SW480 (cell line): ENCODE measurements at places on chromosomes 1 and 21.

DNA sequence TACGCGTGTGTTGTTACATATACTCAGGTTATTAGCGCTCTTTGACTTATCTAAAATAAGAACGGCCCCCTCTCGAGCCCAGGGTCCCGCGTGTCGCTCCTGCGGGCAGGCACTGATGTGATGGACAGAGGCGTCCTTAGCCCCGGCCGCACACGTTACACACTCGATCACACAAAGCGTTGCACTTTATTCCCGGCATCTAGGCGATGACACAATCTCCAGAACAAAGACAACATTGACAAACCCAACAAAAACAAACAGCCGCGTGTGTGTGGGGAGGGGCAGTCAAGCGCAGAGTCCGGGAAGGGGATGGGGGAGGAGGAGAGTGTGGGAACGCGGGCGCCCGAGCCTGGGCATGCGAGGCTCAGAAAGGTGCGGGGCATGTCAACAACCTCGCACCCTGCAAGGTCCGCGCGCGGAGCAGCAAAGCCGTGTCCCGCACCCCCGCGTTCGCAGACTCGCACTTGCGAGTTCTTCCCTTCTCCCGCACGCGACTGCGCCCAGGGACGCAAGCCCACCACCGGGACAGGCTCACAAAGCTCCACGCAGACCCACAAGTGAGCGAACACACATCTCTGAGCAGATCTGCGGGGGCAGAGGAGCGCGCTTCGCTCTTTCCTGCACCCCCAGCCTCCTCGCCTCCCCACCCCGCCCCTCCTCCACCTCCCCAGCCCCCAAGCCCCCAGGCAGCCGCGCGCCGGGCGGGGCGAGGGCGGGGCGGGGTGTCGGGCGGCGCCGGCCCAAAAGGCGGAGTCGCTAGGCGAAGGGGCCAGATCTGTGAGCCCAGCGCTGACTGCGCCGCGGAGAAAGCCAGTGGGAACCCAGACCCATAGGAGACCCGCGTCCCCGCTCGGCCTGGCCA, at the start of gene EFNA1:
EFNA1 (plus strand) TSS at position 772 of the 862 bp plus-strand sequence. CDS start 102 bp downstream, outside the sequence.
- peak; percentile 95 for DNase-seq

DNA sequence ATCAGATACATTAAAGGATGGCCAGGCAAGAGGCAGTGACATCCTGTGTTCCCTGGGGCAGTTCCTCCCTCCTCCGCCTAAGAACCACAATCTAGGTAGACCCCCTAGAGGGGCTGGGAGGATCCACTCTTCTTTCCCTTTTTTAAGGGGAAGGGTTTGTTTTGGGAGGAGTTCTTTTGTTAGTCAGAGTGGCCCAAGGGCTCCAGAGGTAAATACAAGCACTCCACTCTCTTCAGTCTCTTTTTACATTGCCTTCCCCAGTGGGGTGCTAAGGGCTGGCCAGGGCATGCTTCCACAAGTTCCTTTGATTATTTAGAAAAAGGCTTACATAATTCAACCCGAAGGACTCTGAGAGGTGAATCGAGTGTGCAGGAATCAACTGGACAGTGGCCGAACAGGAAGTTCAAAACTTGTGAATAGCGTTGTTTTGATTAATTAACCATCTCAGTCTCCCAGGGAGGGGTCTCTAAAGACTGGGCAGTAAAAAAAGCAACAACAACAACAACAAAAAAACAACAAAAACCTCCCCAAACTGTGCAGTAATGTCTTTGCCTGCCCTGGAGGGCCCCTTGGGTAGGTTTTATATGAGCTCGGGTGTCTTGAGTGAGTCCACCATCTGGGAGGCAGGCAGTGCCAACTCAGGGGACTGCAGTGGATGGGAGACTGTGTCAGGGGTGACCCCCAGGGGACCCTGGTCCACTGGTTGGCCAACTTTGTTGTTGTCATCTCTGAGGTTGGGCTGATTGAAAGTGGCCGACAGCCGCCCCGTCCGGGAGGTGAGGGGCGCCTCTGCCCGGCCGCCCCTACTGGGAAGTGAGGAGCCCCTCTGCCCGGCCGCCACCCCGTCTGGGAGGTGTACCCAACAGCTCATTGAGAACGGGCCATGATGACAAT, 33.2 kb upstream of the ENO1 start:
- DNase-seq: no peak

DNA sequence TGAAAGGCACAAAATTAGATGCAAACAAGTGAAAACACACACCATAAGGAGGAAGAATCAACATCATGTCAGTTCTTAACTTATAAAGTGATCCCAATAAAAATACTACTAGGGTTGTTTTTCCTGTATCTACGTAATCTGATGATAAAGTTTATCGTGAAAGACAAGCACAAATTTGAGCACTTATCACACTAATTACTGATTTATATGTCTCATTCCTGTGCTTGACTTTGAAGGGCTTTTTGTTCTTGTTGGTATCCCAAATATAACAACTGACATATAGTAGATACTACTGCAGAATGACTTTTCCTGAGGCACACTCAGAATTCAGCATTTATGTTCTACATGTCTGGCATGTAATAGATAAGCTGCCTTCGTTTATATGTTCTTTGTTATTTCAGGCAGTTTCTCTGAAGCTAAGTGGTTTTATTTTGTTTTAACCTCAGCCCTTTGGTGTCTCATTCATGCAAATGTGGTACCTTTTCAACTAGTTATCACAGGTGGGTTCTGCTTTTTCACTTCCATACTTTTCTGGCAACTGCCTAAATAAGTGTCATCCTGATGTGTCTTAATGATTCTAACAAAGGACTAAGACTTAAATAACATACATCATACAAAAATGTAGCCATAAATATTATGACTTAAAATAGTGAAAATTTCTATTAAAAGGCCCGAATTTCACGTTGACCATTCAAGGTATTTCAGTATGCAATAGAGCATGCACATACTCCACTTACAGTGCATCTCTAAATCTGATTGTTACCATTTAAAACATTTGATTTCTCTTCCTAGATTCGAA, 73.2 kb downstream of the LRRC8C start:
- no peak for DNase-seq

DNA sequence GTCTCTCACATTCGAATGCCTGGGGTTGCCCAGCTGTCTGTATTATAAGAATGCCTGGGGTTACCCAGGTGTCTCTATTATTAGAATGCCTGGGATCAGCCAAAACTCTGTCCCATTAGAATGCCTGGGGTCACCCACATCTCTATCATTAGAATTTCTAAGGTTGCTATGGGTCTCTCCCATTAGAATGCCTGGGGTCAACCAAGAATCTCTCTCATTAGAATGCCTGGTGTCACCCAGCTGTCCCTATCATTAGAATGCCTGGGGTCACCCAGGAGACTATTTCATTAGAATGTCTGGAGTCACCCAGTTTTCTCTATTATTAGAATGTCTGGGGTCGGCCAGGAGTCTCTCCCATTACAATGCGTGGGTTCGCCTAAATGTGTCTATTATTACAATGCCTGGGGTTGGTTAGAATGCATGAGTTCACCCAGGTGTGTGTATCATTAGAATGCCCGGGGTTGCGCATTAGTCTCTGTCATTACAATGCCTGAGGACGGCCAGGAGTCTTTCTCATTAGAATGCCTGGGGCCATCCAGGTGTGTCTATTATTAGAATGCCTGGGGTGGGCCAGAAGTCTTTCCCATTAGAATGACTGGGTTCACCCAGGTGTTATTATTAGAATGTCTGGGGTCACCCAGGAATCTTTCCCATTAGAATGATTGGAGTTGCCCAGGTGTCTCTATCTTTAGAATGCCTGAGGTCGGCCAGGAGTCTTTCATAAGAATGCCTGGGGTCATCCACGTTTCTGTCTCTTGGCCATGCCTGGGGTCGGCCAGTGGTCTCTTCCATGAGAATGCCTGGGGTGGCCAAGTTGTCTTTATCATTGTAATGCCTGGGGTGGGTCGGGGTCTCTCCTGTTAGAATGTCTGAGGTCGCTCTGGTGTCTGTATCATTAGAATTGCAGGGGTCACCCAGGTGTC, 59.6 kb downstream of the RNF187 start:
- no peak for DNase-seq

- DNase-seq: peak; percentile 45
These were observed 229.7 kb upstream of the CACYBP start for GRCh38 chr1:174769961-174770549.

DNA sequence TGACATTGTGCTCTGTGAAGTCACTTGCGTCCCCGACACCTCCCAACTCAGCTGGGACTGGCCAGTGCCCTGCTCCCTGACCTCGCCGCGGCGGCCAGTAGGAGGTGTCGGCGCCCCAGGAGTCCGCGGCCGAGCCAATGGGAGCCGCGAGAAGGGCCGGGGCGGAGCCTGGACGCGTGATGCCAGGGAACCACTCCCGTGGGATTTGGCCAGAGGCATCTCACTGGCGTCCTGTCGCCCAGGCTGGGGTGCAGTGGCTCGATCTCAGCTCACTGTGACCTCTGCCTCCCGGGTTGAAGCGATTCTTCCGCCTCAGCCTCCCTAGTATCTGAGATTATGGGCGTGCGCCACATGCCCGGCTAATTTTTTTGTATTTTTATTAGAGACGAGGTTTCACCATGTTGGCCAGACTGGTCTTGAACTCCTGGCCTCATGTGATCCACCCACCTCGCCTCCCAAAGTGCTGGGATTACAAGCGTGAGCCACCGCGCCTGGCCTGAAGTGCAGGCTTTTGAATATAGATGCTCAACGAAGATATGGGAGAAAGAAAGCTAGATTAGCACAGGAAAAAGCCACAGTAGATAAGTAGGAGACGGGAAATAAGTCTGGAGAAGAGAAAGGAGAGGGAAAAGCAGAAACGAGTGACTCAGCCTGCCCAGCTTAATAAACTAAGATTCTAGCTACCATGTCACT, 38.0 kb downstream of the ZBTB8OS start:
- DNase-seq: peak; percentile 83

DNA sequence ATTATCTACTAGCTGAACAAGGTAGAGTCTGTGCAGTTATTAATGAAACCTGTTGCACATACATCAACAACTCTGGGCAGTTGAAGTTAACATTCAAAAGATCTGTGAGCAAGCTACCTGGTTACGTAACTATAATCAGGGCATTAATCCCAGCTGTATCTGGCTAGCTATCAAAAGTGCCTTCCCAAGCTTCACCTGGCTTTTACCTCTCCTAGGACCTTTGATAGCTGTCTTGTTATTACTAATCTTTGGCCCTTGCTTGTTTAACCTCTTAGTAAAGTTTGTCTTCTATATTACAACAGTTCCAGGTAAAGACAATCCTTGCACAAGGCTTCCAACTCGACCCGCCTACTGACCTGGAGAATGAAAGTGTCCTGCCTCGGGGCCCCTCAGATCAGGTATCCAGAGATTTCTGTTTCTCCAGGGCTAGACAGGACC, 29.6 kb upstream of the SLC6A9 start:
- DNase-seq: no peak

- no peak for DNase-seq
These were observed 78.7 kb downstream of the ATP1A1 start for GRCh38 chr1:116451702-116452101.

DNA sequence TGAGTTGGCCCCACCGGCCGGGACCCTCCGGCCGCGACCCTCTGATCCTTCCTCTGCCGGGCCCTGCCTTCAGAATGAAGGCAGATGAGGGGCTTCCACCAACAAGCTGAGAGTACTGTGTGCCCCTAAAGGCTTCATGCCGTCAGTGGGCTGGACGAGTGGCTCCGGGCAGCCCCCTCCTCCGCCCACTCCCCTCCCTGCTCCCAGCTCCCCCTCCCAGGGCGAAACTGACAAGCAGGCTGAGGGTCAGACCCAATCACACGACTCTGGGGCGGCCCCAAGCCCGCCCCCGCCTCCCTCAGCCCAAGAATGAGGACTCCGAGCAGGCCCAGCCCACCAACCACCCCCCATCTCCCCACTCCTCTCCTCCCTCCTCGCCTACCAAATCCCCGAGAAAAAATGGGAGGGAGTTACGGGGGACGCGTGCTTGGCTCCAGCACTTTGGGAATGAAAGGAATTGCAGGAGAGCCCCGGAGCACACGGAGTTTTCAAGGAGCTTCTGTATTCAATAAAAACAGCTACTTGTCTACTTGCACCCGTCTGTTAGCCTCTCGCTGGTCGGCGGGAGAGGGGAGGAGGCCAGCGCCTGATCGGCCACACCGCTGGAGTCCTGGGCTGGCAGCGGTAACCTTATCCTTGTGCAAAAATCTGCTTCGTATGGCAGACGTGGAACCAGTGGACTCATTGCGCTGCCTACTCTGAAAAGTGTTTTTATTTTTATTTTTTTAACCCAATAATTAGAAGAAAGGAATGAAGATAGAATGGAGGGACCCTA, at the start of gene COL11A1:
COL11A1 (minus strand) TSS at position 147 of the 775 bp plus-strand sequence. CDS start 344 bp downstream, outside the sequence.
- no peak for DNase-seq

GRCh38 chr1:29134695-29135028, 11.0 kb upstream of the TMEM200B start:
- no peak for DNase-seq

DNA sequence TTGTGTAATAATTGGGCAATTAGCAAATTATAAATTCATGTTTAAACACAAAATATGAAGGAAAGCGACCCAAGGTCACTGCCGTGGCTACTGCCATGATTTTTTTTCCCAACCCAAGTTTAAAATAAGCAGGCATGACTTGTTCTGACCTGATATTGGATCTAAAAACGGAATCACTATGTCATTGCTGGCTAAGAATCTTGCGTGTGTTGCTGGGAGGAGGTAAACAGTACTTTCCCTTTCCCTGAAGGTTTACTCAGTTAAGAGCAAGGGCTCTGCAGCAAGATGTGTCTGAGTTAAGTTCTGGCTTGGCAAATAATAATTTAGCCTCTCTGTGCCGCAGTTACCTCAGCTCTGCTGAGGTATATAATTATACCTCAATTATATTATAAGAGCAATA, 125.7 kb upstream of the L1TD1 start:
- DNase-seq: no peak

- no peak for DNase-seq
These were observed 231.3 kb downstream of the SETD4 start for GRCh38 chr21:35829067-35829466.

DNA sequence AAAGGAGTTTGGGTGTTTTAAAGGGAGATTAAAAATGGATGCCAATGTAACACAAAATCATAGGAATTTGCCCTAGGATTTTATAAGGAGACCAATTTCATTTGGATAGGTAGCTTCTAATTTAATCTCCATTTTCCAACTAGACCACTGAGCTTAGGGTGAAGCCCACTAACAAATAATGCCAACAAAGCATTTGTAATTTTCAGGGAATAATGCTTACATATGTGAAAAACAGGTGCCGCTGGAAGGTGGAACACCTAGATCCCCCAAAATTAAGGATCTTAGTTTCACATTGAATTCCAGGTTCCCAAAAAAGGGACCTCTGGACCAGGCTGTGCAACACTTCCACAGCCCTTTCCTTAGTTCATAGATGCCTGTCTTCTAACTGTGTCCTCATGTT, 66.2 kb upstream of the B3GALT5 start:
- no peak for DNase-seq

GRCh38 chr1:84253891-84254290, 47.6 kb upstream of the SAMD13 start:
- DNase-seq: peak; percentile 54

GRCh38 chr1:46068525-46068924, 63.9 kb downstream of the PIK3R3 start:
- no peak for DNase-seq

GRCh38 chr1:89047734-89048133, 17.3 kb downstream of the GBP1 start:
- no peak for DNase-seq

DNA sequence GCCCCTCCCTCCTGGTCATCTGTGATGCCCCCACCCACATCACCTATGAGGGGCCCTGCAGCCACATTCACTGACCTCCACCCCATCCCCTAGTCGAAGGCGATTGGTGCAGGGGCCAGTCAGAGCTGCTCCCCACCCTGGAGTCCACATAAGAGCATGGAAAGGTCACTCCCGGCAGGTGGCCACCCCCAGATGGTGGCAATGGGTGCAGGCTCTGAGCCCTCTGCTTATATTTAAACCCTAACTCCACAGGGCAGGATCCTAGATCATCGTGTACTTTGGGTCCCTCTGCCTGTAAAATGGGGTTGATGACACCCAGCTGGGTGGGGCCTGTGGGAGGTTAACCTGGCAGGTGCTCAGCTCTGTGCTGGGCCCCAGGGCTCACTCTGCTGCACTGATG, 186.8 kb upstream of the C1orf174 start:
- DNase-seq: no peak
